Aorta (tissue), 5 donors: ENCODE measurements at places on chromosomes 7 and 10. TPM values are rescaled to one million over a fixed set of nuclear protein-coding genes. Genes with fewer than 3 reads are reported as not detected.

AKR1D1 gene
- not detected for polyA plus RNA-seq

LIPN gene
- polyA plus RNA-seq = 0.43 TPM

POLR2J2 gene
- not detected for polyA plus RNA-seq

MYOZ1 gene
- 6.6 TPM for polyA plus RNA-seq

ANLN gene
- polyA plus RNA-seq = 2.3 TPM
